ENCODE measurements at places on chromosomes 7 and 10.

DNA sequence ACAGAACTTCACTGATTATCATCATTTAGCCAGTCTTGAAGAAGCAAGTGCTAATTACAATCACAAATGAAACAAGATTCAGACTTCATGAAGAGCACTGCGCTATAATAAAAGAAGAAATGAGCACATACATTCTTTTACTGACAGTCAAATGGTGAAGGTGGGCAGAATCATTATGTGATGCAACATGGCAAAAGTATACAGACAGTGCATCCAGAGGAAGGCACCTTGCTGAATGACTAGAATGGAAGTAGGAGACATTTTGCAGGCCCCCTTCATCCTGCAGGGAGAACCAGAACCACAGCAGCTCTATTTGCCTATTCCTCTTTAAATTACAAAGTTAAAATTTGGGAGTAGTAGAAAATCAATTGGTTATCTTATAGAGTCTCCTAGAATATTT, 31.0 kb upstream of the CC2D2B start:
- DNase-seq, result no peak

DNA sequence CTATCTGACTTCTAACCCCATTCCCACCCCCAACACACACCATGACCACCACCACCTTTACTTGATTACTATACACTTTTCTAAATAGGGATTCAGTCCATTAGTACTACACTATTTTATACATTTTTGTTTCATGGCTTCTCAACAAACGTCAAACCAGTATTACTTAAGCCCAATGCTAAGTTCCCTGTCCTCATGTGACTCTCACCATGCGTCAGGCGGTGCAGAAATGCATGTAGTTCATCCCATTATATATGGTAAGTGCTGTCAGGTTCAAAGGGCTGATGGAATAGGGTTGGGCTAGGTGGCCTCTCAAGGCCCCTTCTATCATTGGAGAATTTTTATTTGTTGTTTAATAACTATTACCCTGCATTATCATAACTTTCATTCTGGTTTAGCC, 19.5 kb upstream of the VPS41 start:
- DNase-seq, result no peak

GRCh38 chr10:84196083-84196482, 1.7 kb downstream of the CDHR1 start:
- no peak for DNase-seq

DNA sequence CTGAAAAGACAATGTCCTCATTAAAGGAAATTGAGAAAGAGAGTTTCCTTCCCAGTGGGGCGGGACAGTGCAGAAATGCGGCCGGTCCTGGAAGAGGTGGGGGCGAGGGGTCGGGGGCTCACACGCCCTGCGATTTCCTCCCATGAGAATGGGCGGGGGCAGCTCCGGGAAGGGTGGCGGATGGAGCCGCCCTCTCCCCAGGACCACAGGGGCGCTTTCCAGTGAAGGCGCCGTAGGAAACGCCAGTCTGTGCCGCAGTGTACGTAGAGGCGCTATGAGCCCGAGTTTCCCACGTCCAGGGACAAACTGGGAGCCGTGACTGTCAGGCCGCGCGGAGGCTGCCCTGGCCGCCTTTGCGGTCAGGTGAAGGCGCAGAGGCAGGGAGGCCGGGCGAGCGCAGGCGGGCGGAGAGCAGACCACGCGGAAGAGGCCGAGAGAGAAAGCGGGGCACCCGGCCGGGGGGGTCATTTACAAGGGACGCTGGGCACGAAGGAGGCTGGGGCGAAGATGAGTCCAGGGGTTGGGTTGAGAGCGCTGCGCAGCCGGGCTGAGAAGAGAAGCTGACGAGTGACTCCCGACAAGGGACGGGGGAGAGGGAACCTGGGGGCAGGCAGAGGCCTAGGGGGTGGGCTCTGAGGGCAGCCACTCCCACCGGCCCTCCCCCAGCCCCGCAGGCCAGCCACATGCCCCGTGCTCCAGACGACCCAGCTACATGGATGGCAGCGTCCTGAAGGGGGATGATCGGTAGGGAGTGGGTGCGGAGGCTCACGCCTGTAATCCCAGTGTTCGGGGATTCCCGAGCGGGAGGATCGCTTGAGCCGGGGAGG, 45.0 kb downstream of the ALOX5 start:
- peak; percentile 27 for DNase-seq

DNA sequence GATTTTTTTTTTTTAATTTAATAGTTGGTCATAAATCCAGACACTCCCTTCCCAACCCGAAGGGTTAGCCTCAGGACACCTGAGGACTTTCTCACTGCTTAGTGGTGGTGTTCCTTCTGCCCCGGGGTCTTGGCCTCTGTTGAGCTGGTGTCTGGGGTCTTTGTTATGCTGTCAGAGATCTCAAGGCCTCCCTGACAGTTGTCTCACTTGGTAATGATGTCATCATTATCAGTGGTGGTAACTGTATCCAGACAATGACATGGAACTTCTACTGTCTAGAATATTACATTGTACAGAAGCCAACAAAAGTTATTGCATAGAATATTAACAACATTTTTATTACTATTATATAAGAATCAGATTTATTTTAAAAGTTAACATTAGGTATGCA, 32.9 kb downstream of the PPP2R2D start:
- DNase-seq, result no peak

DNA sequence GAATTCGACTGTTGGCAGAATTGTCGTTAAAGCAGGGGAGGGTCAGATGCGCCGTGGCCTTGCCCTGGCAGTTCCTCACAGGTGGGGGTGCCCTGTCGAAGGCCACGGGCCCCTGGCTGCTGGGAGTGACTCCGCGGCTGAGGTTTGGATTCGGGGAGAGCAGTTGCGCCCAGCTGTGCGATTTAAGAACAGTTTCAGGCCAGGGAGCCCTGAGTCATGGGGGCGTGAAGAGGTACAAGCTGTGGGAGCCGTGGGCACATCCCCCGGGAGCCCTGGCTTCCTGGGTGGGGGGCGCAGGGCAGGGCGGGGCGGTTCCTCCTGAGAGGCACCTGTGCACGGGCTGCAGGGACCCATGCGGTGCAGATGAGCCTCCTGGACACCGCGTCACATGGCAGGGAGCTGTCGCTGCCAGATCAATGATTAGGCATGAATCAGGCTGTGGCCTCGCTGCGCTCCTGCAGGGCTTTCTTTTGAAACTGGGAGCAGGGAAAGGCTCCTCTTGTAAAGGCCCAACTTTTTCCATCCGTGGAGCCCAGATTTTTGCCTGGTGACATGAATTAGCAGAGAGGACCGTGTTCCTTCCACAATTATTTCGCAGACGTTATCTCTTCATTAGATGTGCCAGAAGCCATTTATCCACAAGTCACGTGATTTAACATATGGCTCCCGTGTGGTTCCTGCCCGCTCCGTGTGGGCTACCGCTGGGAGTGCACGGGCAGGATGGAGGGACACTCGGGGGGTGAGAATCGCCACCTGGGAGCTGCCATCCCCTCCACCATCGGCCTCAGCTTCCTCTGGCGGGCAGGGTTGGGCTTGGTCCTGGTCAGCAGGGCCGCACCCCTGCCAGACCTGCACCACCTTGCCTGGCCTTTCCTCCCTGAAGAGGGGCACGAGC, 918 bp downstream of the PWWP2B start:
- DNase-seq, result peak; percentile 66

DNA sequence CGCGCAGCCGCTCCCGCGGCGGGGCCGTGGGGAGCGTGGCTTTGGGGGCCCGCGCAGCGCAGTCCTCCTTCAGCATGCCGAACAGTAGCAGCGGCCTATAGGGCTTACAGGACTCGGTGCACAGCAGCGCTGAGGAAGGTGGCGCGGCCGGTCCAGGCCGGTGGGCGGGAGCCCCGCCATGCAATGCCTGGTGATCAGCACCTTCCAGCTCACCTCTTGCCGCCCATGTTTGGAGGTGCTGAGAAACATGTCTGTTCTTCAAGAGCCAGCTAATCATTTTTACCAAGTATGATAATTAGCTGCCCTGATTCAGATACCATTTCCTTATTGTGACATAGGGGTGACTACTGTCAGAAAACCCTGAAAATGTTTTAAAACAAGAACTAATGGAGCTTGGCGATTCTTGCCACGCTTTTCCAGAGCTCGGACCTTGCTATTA, 33.5 kb upstream of the SFTPD start:
- DNase-seq, result no peak

GRCh38 chr7:135151533-135151932, 3.7 kb downstream of the TMEM140 start:
- DNase-seq, result no peak

DNA sequence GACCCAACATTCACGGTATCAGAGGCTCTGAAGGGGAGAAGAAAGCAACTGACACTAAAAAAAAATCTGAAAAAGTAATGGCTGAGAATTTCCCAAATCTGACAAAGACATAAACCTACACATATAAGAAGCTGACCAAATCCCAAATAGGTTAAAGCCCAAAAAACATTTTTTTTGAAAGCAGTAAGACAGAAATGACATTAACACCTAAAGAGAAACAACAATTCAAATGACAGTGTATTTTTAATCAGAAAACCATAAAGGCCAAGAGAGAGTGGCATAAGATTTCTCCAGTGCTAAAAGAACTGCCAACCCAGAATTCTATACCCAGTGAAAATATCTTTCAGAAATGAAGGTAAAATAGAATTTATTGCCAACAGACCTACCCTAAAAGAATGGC, 35.5 kb downstream of the RUFY2 start:
- DNase-seq, result no peak

- DNase-seq, result no peak
Observed at GRCh38 chr7:99070361-99070760, 73.5 kb downstream of the SMURF1 start.

- peak; percentile 17 for DNase-seq
Observed at GRCh38 chr7:102170393-102170970, 116.2 kb upstream of the SH2B2 start.

DNA sequence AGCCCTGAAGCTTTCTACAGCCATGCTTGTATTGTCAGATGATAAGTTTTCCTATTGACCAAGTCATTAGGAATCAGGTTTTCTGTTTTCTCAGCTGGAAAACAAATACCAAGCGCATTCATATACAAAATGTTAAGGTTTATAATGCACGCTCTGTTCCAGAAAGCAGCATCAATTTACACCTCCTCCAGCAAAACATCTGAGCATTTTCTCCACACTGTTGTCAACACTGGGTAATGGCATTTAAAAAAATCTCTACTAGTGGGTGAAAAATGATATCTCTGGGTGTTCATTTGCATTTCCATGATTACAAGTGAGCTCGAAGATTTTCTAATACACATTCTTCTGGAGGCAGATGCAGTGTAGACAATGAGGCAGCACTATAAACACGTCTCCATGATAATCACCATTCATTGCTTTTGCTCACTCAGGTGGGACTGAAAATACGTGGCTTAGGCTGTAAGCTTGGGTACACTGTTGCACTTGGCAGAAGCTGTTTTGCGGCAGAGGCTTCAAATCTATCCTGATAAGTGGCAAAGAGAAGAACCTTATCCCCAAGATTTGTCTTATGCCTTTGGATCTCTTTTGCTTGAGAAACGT, 114.8 kb upstream of the PLPP4 start:
- DNase-seq, result no peak

DNA sequence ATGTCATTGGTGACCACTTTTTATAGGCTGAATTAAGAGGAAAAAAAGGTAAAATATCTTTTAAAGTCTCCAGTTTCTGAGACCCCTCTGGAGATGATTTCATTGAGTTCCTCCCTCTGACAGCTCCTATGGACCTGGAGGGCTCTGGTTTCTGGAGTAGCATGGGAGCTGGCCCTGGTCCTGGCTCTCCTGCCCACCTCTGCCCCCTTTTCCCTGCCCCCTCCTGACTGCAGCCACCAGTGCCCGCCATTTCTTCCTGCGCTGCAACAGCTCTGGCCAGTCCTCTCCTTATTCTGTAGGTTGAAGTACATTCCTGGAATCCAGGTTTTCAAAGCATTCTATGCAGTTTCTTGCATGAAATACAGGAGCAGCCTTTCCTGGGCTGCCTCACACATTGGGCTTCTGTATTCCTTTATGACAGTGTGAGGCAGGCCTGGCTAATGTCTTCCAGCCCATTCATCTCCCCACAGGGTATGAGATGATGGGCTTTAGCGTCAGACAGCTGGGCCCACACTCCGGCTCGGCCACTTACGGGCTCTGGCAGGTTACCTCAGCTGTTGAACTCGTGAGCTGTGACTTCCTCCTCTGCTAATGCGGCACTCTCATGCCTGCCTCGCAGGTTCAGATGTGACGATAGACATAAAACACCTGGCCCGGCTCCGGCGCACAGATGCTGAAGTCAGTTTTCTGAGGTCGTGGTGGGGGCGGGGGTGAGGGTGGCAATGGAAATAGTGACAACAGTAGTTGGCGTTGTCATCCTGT, 101.7 kb downstream of the MGMT start:
- no peak for DNase-seq

Measured in fibroblast of mammary gland (primary cell).